ENCODE measurements at places on chromosomes 5 and 9.
A peak's percentile ranks its signal among the peaks of the same experiment; 100 is the strongest.

DNA sequence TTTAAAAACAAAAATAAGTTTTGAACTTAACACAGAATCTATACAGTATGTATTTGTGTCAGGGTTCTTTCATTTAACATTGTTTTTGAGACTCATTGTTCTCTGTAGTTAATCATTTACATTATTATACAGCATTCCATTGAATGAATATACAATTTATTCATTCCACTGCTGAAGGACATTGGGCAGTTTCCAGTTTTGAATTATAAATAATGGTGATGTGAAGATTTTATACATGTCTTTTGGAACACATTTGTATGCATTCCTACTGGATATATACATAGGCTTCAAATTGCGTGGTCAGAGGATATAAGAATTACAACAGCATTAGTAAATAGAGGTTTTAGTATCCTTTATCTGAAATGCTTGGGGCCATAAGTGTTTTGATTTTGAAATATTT is 72.0 kb downstream of the CEP120 start:
- no peak for DNase-seq

DNA sequence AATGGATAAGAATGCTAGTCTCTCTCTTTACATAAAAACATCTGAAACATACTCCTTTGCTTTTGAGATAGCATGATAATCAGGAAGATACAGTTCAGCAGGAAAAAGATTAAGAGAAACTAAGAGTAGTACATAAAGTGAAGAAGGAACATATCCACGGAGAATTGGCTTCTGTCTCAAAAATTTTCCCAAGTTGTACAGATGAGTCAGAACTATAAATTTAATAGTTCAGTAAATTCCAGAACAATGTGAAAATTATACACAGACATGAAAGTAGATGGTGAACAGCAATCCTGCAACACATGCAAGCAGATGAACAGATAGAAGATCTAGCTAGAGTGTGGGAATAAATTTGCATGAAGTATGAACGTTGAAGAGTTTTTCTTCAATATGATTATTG is 691.4 kb upstream of the RIOK2 start:
- DNase-seq, result no peak

DNA sequence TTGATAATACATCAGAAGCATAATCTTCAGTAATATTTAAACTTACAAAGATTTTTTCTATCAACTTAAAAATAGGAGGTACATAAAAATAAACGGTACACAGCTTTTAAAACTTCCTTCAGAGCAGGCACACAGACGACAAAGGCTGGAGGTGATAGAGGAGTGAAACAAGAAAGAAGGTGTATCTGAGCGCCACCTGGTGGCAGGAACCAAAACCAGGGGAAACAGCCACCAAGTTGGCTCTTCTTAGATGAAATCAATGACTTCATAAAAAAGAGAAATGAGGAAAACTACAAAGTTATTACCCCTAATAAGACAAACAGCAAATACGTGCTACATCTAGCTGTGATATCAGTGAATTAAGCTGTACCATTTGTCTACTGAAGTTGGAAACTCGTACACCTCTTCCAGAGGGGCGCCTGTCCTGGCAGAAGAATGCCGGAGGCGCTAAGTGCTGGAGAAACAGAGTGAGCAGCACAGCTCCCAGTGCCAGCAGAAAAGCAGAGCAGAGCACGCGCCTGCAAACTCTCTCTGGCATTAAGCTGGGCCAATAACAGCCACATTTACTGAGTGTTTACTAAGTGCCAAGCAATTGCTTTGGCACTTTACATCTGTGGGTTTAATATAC is 85.9 kb downstream of the SETX start:
- peak; percentile 69 for DNase-seq

DNA sequence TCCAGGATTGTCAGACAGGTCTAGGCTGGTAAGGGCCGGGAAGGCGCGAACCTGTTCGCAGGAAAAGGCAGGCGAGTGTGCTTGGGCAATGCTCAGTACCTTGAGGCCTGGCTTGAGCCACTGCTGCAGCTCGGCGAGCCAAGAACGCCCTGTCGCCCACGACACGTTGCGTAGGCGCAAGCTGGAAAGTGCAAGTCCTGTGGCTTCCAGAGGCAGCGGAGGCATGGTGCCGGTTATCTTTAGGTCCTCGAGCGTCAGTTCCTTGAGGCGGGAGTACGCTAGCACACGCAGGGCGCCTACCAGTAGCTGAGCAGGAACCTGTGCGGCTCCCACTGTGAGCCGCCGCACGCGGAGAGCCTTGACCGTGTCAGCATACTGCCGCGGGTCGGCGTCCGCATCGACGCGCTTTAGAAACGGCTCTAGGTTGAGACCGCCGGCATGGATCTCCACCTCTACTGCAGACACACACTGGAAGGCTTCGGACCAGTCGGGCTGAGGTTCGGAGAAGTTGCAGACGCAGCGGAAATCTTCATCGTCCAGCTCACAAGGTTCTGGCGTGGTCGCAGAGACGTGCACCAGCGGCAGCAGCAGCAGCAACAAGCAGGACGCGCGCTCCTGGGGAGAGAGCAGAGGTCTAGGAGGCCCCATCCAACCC is 482 bp downstream of the CD14 start:
- peak; percentile 59 for DNase-seq

DNA sequence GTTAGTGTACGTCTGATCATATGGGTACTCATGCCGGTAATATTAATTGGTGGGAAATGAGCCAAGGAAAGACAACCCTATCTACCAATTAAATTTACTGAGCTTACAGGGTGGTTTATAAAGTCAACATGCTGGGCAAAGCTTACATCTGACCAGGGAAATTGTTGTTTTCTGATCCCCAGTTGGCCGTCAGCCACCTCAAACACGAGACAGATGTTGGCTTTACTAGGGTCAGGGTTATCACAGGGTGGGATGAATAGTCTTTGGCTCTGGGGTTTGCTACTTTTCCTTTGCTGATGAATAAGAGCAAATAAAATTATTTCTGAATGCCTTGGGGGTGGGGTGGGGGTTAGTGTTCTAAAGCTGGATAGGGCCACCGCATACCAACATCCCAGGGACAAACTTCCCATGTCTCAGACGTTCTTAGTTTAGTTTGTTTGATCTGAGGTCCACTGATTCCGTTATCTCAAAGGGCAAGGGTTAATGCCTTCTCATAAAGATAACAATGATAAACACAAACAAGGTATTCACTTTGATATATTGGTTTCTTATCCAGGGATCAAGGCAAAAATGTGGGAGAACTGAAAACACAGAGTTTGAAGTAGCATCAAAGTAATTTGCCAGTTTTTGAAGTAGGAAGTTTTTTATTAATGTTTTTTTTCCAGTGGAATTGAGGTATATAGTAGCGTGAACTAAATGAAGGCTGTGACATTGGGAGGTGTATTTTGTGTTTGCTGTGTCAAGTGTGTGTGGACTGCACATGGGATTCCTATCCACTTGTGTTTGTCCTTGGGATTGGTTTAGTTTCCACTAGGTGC is 109.1 kb upstream of the RPS23 start:
- no peak for DNase-seq

DNA sequence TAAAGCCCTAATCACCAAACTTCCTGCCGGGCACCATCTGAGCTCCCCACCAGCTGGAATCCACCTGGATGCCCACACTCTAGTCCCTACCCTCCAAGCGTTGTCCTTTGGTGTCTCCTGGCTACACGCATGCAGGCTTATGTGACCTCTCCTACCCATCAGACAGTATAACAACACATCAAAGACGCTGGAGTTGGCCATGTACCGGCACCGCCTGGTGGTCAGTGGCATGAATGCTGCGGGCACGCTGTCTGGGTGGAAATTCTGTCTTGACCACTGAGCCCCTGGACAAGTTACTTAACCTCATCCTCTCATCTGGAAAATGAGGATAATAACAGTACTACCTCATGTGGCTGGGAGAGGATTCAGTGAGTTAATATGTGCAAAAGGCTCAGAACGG is 23.4 kb upstream of the CORO2A start:
- no peak for DNase-seq

DNA sequence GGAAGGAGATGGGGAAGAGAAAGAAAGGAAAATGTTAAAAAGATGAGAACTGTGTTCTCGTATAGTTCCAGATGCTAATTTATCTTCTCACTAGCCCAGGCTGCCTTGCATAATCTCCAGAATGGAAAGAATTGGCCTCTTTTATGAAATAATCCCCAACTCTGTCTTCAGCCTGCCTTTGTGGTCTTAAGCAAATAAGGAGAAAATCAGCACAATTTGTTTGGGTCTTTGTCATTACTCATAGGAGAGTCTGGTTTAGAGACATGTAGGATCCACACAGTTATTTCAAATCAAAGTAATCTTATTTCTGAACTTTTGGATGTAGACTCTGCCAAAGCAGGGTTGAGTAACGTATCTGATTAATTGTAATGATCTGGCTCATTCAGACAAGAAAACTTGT is 50.7 kb upstream of the CAMK4 start:
- DNase-seq, result no peak

GRCh38 chr5:155004138-155004744 is 9.3 kb upstream of the KIF4B start:
- DNase-seq, result no peak

DNA sequence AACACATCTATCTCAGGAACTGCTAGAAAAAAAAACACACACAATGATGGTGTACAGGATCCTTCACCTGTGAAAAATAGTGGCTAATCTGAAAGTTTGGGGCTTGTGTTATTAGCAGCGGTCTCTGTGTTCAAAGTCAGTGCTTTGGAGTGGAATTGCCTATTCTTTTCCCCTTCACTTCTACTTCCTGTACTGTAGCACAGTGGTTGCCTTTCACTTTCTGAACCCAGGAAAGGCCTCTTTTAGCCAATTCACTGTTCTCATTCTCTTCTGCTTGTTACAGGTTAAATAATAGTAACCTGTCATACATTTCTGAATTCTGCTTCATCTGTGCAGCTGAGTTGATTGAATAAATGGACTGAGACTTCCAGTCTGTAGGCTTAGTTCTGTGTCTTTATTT is 161.3 kb upstream of the RGS7BP start:
- DNase-seq, result no peak

DNA sequence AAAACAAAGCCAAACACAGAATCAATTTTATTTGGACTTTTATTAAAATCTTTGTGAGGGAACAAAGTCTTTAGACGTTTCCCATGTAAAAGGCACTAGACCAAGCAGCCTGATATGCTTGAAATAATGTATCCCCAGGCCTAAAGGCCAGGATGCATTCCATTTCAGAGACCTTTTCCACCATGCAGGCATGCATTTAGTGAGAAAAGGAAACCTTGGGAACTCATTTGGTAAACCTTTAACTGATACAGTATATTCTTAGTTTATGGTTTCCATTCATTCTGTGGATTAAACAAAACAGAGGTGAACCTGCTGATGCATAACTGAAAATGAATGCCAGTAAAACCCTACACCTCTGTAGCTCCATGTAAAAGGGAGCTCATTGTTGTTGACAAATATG is 600.0 kb downstream of the NR2F1-AS1 start:
- no peak for DNase-seq

GRCh38 chr9:77731930-77732329 is 83.8 kb upstream of the GNA14 start:
- no peak for DNase-seq

GRCh38 chr5:98933445-98934072 is 4.8 kb upstream of the CHD1 start:
- no peak for DNase-seq

- no peak for DNase-seq
Observed at GRCh38 chr5:172596638-172597231, 44.3 kb upstream of the NEURL1B start.

DNA sequence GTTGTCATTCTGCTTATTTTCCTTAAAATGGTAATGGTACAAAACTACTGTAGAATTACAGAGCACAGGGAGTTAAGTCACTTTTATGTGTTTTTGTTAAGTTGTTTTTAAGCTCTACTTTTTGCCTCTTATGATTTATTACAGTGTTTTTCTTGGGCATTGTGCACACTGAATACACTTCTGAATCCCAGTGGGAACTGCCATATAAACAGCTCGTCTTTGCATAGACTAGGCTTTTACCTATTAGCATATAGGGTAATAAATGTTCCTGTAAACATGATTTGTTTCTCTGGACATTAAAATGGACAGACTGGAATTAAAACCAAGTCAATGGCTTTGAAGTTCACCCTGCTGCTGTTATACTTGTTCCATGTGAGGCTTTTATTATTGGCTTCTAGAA is 12.2 kb downstream of the KLF9 start:
- DNase-seq, result no peak
